Transverse colon (tissue), 4 donors: ENCODE measurements at places on chromosomes 2 and 18. TPM values are rescaled to one million over a fixed set of nuclear protein-coding genes. Genes with fewer than 3 reads are reported as not detected.

DNA sequence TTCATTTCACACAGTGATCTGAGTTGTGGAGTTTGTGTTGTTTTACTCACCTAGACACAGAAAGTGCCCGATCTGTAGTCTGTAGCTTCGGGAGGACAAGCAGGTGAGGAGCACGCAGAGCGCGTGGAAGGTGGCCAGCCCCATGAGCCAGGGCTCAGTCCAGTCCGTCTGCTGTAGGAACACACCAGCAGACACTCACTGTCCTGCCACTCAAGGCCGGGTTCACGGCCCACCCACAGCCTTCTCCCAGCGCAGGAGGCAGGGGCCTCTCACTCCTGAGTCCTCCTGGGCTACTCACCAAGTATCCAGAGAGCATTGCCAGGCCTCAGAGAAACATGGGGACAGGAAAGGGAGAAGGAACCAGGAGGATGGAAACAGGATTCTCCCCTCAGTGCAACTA, 1.7 kb downstream of the TMEM18 start:
- H3K27me3 ChIP-seq, result no peaks in the 10 kb centered on the region
- DNase-seq, result no peak
- peaks cover 21% of the 10 kb centered on the region for H3K4me1 ChIP-seq
- H3K27ac ChIP-seq, result peak overlapping the region; percentile 97

GRCh38 chr2:107323946-107324565, 438.1 kb upstream of the ST6GAL2 start:
- H3K4me3 ChIP-seq, result no peak overlapping the region
- no peaks in the 10 kb centered on the region for H3K27me3 ChIP-seq
- H3K27ac ChIP-seq, result no peak overlapping the region

- no peak for DNase-seq
- H3K4me3 ChIP-seq, result no peak overlapping the region
- H3K27ac ChIP-seq, result no peak overlapping the region
- peaks cover 3% of the 10 kb centered on the region for H3K4me1 ChIP-seq
- H3K36me3 ChIP-seq, result no peaks in the 10 kb centered on the region
Observed at GRCh38 chr2:70870790-70871189, 35.2 kb upstream of the CD207 start.

GRCh38 chr2:75716406-75716805, 5.7 kb upstream of the GCFC2 start:
- H3K27ac ChIP-seq, result no peak overlapping the region
- H3K4me3 ChIP-seq, result no peak overlapping the region
- H3K27me3 ChIP-seq, result no peaks in the 10 kb centered on the region
- DNase-seq, result no peak
- no peaks in the 10 kb centered on the region for H3K36me3 ChIP-seq
- H3K4me1 ChIP-seq, result peaks cover under 1% of the 10 kb centered on the region

- DNase-seq, result no peak
- no peaks in the 10 kb centered on the region for H3K4me1 ChIP-seq
- no peak overlapping the region for H3K4me3 ChIP-seq
Observed at GRCh38 chr2:184339966-184340365, 258.4 kb upstream of the ZNF804A start.

GRCh38 chr18:57801325-57801724, 1.8 kb downstream of the ATP8B1 start:
- H3K36me3 ChIP-seq, result no peaks in the 10 kb centered on the region
- peak overlapping the region; percentile 91 for H3K27ac ChIP-seq
- no peak for DNase-seq

DNA sequence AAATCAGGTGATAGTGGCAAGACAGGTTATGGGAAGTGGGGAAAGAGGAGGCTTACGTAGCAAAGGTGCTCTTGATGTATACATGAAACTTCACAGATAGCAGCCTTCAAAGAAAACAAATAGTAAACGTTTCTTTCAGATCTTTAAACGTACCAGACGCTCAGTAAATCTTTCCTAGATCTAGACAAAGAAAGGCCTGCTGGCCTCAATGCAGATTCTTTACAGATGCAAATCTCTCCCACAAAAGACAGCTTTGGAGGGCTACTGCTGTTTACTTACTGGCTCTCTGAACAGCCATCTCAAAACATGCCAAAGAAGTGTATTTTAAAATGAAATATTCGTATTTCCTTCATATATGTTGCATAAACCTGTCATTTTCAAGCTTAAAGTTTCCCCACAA, 1279.9 kb upstream of the NRXN1 start:
- no peak overlapping the region for H3K27ac ChIP-seq
- no peak overlapping the region for H3K4me3 ChIP-seq
- no peaks in the 10 kb centered on the region for H3K4me1 ChIP-seq
- DNase-seq, result no peak

- no peaks in the 10 kb centered on the region for H3K27me3 ChIP-seq
- DNase-seq, result no peak
- peaks cover 4% of the 10 kb centered on the region for H3K36me3 ChIP-seq
- no peak overlapping the region for H3K4me3 ChIP-seq
- no peak overlapping the region for H3K27ac ChIP-seq
Observed at GRCh38 chr2:172607379-172607928, 51.6 kb downstream of the PDK1 start.

DNA sequence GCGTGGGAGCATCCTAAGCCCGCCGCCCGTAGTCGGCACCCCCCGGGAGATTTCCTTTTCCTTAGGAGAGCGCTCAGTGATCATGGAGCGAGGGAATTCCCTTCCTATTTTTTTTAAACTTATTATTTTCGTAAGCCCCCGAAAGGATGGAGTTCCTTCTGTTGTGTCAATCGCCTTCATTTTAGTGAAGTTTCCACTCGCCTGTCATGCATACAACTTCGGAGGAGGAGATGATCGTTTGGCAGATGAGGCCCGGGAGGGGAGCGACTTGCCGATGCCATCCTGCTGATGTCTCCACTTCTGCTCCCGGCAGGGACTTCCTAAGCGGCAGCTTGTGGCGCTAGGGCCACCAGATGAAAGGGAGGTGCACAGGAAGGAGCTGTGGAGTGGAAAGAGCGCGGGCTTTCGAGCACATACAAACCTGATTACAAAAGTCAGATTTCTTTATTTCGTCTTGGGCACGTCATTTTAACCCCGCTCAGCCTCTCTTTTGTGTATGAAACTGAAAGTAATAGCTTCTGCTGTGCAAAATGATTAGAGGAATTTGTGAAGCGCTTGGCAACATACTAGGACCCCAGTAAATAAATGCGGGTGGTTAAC, at the start of gene ADGRF3:
ADGRF3 (minus strand) TSS at position 336 of the 600 bp plus-strand sequence. CDS start 555 bp downstream, outside the sequence.
- DNase-seq, result peak; percentile 75
- H3K27ac ChIP-seq, result peak within 1 kb of the TSS; percentile 98
- H3K36me3 ChIP-seq, result no peaks in the 10 kb centered on the region
- H3K27me3 ChIP-seq, result no peaks in the 10 kb centered on the region
- H3K4me1 ChIP-seq, result peaks cover 26% of the 10 kb centered on the region
- H3K4me3 ChIP-seq, result peak within 1 kb of the TSS; percentile 91

DNA sequence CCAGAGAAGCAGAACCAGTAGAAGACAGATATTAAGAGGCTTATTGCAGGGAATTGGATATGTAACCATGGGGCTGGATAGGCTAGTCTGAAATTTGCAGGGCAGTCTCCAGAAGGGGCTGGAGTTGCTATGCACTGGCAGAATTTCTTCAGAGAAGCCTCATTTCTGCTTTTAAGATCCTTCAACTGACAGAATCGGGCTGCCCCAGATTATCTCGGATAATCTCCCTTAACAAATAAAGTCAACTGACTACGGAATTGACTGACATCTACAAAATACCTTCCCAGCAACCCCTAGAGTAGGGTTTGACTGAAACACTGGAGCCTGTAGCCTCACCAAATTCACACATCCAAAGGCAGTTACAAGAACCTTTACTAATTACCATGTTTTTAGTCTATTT, 136.4 kb downstream of the SOCS6 start:
- H3K4me1 ChIP-seq, result peaks cover 11% of the 10 kb centered on the region
- DNase-seq, result no peak
- no peak overlapping the region for H3K27ac ChIP-seq

DNA sequence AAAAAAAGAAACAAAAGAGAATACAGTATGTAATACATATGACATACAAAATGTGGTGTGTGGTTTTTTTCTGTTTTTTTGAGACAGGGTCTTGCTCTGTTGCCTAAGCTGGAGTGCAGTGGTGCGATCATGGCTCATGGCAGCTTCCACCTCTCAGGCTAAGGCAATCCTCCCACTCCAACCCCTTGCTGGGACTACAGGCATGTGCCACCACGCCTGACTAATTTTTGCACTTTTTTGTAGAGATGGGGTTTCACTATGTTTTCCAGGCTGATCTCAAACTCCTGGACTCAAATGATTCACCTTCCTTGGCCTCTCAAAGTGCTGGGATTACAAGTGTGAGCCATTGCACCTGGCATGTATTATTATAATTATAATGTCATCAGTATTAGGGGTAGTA, 38.9 kb downstream of the DHX57 start:
- H3K36me3 ChIP-seq, result peaks cover 12% of the 10 kb centered on the region
- no peak overlapping the region for H3K4me3 ChIP-seq
- H3K4me1 ChIP-seq, result no peaks in the 10 kb centered on the region
- H3K27me3 ChIP-seq, result no peaks in the 10 kb centered on the region

- no peaks in the 10 kb centered on the region for H3K27me3 ChIP-seq
- H3K27ac ChIP-seq, result no peak overlapping the region
- no peak overlapping the region for H3K4me3 ChIP-seq
Observed at GRCh38 chr18:46152808-46153617, 48.8 kb downstream of the HAUS1 start.

GRCh38 chr2:140975237-140975636, 1155.6 kb downstream of the LRP1B start:
- DNase-seq, result no peak
- no peaks in the 10 kb centered on the region for H3K36me3 ChIP-seq

DNA sequence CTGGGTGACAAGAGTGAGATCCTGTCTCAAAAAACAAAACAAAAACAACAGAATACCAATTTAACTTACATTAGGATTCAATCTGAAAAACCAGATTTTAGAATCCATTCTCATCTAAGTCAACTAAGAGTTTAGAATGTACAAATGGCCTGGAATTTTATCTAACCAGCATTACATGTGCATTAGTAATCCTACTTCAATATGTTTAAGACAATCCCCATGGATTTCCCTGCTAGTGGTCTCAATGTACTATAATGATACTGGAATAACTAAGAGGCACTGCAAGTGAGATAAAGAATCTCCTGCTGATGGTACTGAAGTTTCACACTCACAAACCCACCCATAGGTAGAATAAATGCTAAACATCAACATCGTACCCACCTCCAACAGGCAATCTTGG, 53.9 kb upstream of the DNER start:
- no peak overlapping the region for H3K27ac ChIP-seq
- peaks cover 53% of the 10 kb centered on the region for H3K36me3 ChIP-seq
- no peaks in the 10 kb centered on the region for H3K27me3 ChIP-seq
- DNase-seq, result no peak

DNA sequence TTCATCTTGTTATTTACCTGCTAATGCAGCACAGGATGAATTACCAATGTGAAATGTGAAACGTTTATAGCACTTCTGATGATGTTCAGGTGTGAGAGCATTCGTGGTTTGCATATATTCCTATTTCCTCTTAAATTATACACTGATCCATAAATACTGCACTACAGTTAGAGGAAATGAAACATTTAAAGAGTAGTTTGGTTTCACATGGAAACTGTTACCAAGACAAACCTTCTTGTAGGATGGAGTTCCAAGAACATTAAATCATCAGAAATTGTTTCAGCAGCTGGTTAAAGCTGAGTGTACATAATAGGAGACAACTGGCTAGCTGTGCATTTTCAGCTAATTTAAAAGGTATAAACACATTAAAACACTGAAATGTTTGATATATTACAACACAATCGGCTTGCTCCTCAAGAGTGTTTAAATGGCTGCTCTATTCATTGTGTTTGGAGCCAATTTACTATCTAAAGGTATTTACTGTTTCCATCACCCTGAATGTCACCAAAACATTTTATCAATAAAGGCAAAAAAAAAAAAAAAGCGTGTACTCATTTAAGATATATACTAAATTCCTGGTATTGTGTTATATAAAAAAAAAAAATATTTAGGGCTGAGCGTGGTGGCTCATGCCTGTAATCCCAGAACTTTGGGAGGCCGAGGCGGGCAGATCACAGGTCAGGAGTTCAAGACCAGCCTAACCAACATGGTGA, 100.6 kb downstream of the DYM start:
- no peak for DNase-seq
- H3K27me3 ChIP-seq, result no peaks in the 10 kb centered on the region
- no peak overlapping the region for H3K4me3 ChIP-seq
- H3K4me1 ChIP-seq, result no peaks in the 10 kb centered on the region
- no peak overlapping the region for H3K27ac ChIP-seq

GRCh38 chr2:70994009-70994698, 519 bp downstream of the TEX261 start:
- H3K4me1 ChIP-seq, result peaks cover 14% of the 10 kb centered on the region
- no peaks in the 10 kb centered on the region for H3K36me3 ChIP-seq
- H3K4me3 ChIP-seq, result peak overlapping the region; percentile 98
- no peaks in the 10 kb centered on the region for H3K27me3 ChIP-seq
- peak; percentile 32 for DNase-seq

GRCh38 chr2:219500135-219500534, 1.4 kb downstream of the GMPPA start:
- peaks cover 23% of the 10 kb centered on the region for H3K27me3 ChIP-seq
- DNase-seq, result no peak
- H3K4me1 ChIP-seq, result peaks cover 35% of the 10 kb centered on the region

GRCh38 chr2:39642051-39642718, 23.5 kb upstream of the TMEM178A start:
- no peaks in the 10 kb centered on the region for H3K27me3 ChIP-seq
- H3K27ac ChIP-seq, result no peak overlapping the region
- H3K4me1 ChIP-seq, result no peaks in the 10 kb centered on the region
- no peaks in the 10 kb centered on the region for H3K36me3 ChIP-seq
- DNase-seq, result no peak

DNA sequence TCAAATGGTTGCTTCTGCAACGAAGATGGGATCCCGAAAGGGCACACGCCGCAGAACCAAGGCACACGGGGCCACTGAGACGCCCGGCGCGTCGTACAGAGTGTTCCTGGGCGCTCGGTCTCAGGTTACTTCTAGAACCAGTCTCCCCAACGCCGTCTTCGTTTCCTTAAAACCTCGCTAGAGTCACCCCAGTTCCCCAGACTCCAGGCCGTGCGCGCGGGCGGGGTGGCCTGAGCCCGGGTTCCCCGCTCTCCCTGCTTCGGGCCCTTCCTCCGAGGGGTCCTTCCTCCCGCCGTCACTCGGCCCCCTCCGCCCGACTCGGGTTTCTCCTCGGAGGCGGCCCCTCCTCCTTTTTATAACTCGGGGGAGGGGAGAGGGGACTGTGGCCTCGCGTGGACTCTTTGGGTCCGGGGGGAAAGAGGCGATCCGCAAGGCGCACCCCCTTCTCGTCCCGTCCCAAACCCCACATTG, 774 bp upstream of the FZD7 start:
- peak overlapping the region; percentile 69 for H3K4me3 ChIP-seq
- peaks cover 39% of the 10 kb centered on the region for H3K27me3 ChIP-seq

SCN2A gene
- not detected for total RNA-seq

CRYGC gene
- total RNA-seq, result not detected

CLHC1 gene
- 1.2 TPM for total RNA-seq

GALR1 gene
- under 0.01 TPM for total RNA-seq

COL5A2 gene
- total RNA-seq, result 62.8 TPM

PIEZO2 gene
- total RNA-seq, result 4.2 TPM

DNAH7 gene
- total RNA-seq, result 56.9 TPM

ID2 gene
- total RNA-seq, result 401 TPM

CDKL4 gene
- not detected for total RNA-seq

UGT1A8 gene
- 15.1 TPM for total RNA-seq
